Fibroblast of skin of right biceps (primary cell): ENCODE measurements at places on chromosomes 4 and X.
A peak's percentile ranks its signal among the peaks of the same experiment; 100 is the strongest.

DNA sequence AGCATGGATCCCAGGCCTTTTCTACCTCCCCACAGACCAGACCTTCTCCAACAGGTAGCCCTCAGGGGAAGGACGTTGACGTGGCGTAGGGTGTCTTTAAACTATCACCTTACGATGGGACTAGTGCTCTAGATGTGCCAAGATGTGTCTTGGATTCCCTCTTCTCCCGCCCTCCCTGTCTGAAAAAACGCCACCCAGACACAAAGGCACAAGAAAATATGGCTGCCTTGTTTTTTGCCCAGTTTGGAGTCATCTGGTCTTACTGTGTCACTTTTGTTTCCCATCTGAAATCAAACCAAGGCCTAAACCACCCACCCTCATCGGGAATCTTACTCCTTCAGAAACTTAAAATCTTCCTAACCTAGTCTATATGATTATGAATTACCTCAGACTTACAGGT is 235.4 kb downstream of the OR13H1 start:
- no peak for DNase-seq

- no peak for DNase-seq
Measured at GRCh38 chr4:114265342-114265741, 285.9 kb upstream of the ARSJ start.

GRCh38 chr4:68872643-68873502 is 57.1 kb downstream of the UGT2B10 start:
- no peak for DNase-seq

DNA sequence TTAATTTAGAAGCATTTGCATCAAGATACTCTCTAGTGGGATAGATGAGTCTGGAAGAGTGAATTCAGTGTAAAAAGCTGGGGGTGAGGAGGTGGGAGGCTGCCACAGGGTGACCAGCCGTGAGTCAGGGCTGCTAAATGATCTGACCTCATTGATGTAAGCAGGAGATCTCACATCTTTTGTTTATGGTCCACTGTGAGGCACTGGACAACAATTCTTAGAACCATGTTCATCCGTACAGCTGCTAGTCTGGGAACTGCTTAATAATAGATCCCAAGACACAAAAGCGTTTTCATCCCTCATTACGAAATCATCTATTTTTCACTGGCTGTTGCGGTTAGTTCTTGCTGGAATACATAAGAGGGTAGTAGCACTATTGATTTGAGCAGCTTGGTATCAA is 14.1 kb downstream of the KLF3 start:
- peak; percentile 75 for DNase-seq

GRCh38 chr4:31702326-31702725 is 982.2 kb downstream of the PCDH7 start:
- no peak for DNase-seq

GRCh38 chr4:68359508-68359907 is 9.6 kb upstream of the YTHDC1 start:
- no peak for DNase-seq

DNA sequence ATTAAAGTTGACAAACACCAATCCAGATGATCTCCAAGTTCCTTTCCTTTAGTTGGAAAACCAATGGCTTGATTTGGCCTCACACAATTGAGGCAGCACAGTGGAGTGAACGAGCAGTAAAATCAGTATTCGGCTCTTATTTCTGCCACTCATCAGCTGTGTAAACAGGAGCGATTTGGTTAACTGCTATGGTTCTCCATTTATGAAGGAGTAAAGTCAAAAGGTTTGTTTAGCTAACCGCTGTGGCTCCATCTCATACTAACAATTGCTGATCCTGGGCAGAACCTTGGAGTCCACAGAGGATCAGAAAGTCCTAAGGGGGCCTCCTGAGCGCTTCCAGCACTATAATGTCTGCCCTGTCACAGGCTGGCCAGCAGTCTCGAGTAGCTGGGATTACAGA is 54.5 kb upstream of the EXOC1L start:
- no peak for DNase-seq

GRCh38 chr4:124910327-124910726 is 197.8 kb upstream of the ANKRD50 start:
- no peak for DNase-seq

DNA sequence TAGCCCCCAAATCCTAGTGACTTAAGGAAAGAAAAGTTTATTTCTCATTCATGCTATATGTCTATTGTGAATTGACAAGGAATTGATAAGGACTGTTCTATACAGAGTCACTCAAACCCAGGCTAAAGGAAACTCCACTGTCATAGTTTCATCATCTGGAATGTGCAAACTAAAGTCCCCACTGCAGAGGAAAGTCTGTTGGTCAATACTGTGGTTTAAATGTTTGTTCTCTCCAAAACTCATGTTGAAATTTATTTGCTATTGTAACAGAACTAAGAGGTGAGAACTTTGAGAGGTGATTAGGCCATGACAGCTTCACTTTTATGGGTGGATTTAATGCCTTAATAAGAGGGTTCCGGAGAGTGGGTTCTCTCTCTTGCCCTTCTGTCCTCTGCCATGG is 149.6 kb downstream of the COX18 start:
- no peak for DNase-seq
